ENCODE measurements at places on chromosomes 7 and 10.

DNA sequence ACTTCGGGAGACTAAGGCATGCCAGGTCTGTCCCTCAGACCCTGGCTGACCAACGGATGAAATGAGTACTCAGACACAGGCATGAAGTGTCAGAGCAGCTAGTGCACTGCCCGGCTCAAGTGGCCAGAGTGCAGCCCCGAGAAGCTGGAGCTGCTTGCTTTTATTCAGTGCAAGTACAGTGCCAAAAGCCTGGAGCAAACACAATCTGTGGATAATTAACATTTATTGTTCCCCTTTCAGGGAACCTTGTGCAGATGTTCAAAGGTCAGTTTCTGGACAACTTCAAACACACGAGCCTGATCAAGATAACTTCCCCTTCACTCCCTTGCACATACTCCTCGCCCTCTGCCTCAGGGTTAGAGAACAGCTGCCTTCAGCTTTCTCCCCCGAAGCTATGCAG lies 7.9 kb upstream of the ATE1 start:
- no peak for DNase-seq

DNA sequence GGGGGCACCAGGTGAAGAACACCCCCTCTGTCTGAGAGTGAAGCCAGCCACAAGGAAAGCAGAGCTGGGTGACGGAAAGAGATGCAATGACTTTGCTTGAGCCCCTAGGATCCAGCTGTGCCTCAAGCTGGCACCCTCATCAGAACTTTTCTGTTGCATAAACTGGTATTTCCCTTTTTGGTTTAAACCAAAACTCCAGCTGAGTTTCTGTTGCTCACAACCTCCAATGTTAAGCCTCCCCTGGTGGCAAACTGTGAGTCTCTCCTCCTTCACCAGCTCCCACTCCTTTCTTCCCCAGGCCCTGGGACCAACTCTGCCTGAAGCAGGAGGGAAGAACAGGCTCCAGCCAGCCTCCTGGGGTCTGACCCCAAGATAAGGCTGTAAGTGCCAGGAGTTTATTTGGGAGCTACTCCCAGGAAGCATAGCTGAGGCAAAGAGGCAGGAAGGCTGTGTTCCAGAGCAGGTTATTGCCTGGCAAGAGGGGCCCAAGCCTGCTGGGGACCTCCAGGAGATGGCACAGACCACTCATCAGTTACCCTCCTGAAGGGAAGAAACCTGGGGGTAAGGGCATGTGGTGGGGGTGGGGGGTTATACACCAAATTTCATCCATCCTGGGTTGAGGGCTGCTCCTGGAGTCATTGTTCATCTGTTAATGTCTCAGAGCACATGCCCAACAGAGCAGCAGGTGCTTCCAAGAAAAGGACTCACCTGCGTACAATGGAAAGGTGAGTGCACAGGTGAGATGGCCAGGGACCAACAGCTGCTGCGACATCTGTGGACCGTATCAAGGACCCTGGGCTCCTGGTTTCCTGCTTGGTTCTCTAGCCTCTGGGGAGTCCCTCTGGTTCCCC lies 73.3 kb upstream of the NANOS1 start:
- DNase-seq = no peak

GRCh38 chr7:29623973-29624372 lies 60.3 kb downstream of the PRR15 start:
- DNase-seq = no peak

DNA sequence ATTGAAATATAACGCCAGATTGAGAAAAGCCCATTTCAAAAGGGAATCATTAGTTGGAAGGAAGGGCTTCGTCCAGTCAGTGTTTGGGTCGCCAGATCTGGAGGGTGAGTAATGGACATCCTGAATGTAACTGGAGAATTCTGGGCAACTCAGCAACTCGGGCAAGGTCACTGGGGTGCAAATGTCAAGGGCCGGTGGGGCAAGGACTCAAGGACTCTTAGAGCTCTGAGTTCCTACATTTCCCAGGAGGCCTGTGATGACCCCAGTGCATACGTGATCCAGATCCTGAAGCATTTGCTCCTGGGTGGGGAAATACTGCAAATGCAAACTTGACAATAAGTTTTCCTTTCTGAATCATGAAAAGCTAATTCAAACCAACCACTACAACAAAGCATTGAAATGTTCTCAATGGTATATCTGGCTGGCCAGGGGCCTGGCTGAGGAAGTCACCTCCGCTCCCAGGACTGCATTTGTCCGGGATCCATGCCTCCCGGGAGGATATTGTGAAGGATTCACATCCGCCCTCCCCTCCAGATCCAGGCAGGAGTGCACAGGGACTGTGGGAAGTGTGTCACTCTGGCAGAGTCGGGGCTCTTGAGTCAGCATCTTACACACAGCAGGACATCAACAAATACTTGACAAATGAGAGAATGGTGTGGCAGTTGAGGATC lies 164.0 kb downstream of the FANK1 start:
- no peak for DNase-seq

DNA sequence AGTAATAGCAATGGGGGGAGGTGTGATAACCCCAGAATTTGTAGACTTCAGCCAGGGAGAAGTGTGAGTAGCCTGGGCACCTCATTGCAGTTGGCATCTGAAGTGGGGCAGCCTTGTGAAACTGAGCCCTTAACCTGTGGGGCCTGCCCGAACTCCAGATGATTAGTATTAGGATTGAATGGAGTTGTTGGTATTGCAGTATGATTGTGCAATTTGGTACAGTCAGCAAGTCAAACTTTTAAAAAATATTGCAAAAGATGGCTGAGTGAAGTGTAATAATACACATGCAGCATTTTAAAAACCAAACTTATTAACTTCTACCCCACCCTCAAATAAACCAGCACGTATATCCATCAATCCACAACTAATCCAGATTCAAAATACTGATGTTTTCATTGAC lies 9.3 kb downstream of the RBM33 start:
- no peak for DNase-seq

GRCh38 chr10:95501203-95502094 lies 59.7 kb downstream of the SORBS1 start:
- no peak for DNase-seq
